ENCODE measurements at places on chromosomes 16 and 17.

DNA sequence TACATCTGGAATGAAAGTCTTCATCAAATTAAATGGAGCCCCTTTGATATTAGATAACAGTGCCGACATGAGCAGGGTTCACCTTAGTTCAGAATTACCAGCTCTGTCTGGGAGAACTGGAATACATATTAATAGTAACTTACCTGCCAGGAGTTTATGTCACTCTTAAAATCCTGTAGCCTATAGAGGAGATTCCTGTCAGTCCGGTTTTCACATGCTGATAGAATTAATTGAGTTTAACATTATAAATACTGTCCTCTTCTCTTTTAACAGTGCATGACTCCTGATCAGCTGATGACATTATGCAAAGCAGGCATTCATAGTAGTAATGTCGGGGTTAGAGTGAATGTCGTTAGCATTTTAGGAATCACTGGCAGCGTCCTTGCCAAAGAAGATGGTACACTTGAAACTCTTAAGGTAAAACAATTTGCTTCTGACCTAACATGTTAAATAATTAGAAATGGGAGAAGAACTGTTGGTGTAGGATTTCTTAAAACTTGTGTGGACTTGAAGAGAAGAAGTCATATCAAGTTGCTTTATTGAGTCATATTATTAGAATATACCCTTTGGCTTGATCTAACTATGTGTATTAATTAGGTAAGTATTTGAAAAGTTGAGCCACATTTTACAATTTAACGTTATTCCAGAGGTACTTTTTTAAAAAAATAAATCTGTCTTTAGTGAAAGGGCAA lies 34.3 kb downstream of the HEATR3 start:
- DNase-seq = no peak

DNA sequence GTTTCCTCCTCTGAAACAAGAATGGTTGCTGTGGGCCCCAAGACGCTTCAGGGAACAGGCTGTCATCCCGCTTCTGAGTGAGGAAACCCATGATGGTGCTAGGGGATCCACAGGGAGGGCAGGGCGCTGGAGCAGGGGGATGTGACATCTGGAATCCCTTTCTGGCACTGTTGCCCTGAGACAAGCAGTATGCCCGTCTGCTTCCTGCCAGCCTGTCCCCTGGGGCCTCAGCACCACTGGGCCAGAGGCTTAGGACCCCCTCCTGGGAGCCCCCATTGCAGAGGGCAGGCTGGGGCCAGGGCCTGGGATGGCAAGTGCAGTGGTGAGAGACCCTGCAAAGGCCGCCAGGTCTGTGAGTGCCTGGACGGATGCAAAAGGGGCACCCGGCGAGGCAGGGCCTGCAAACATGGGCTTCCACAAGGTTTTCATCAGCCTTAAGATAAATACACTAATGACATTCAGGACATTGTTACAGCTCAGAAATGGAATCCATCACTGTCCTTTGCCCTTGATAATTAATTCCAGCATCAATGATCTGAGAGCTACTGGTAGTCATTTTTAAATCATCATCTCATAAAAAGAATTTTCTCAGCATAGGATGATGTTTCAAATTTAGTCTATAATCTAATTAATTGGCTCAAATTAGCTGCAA lies 51.6 kb downstream of the PRMT7 start:
- DNase-seq = no peak

DNA sequence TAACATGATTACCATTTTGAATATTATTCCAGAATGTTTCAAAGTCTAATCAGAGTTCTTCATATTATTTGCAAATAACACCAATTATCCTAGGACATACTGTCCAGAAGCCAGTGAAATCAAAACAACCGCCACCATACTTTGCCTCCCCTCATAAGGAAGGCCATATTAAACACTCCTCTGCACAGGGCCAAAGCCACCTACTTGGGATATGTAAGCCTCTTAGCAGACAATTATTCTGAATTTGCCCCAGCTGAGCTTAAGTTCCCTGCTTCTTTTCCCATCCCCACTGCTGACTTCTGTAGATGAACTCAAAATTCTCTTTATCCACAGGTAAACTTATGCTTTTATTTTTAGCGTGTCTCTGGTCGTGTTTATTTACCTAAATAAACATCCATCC lies 374.0 kb downstream of the KIF2B start:
- no peak for DNase-seq

- DNase-seq = no peak
Measured at GRCh38 chr16:59355704-59356103, 621.6 kb upstream of the GOT2 start.
